ENCODE measurements at places on chromosomes 3 and 15.

- DNase-seq, result no peak
Observed at GRCh38 chr3:194632809-194633348, 340 bp downstream of the TMEM44 start.

DNA sequence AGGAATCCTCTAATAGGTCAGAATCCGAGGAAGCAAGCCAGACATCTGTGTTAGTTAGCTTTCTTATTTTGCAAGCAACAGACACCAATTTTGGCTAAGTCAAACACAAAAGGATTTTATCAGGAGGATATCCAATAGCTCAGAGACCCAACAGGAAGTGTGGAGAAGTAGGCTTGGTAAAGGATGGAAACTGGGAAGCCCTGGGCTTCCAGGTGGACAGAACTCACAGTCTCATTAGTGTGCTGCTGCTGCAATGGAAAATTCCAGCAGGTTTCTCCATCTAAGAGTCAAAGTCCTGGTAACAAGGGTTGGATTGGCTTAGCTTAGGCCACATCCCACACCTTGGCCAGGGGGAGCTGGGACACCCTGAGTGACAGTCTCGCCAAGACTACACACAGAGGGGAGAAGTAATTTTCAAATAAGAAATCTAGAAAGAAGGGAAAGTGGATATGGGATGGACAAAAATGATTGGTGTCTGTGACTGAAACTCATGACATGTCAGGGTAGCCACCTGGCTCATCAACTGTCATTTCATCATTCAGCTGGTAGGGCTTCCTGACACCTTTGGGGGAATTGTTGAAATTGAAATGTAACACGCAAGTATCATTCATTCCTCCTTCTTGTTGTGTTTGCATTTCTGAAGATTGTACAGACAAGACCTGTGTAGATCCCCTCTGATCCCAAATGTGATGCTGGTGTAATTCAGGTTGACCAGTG is 158.6 kb downstream of the THSD4 start:
- DNase-seq, result no peak

GRCh38 chr3:189157232-189158007 is 14.4 kb upstream of the TPRG1 start:
- DNase-seq, result no peak

GRCh38 chr15:100495861-100496260 is 32.9 kb downstream of the CERS3 start:
- no peak for DNase-seq

- DNase-seq, result no peak
Observed at GRCh38 chr15:78762985-78763795, 48.1 kb downstream of the ADAMTS7 start.

- no peak for DNase-seq
Observed at GRCh38 chr15:98690272-98690950, 42.1 kb downstream of the IGF1R start.

DNA sequence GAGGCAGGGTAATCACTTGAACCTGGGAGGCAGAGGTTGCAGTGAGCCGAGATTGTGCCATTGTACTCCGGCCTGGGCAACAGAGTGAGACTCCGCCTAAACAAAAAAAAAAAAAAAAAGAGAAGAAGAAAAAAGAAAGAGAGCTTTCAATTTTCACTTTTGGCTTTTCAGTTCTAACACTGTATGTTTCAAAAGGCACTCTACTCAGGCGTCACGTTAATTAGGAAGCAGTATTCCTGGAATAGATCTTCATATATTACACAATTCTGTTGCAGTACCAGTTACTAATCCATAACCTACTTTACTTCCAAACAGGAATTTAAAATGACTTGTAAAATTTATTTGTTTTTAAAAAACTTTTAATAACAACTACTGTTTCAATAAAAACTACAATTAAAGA is 131.7 kb upstream of the PLXND1 start:
- DNase-seq, result no peak

- no peak for DNase-seq
Observed at GRCh38 chr15:93823971-93824913, 407.1 kb upstream of the MCTP2 start.

DNA sequence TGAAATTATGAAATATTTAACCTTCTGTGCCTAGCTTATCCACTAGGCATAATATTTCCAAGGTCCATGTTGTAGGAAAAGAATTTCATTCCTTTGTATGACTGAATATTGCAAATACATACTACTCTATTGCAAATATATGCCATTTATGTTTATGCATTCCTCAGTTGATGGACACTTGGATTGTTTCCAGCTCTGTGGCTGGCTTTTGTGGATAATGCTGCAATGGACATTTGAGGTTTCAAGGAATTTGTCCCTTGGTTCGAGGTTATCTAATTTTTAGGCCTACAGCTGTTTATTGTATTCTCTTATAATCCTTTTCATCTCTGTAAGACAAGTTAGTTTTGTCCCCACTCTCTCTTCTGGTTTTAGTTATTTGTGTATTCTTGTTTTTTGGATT is 7.7 kb upstream of the AADACL2 start:
- DNase-seq, result no peak

DNA sequence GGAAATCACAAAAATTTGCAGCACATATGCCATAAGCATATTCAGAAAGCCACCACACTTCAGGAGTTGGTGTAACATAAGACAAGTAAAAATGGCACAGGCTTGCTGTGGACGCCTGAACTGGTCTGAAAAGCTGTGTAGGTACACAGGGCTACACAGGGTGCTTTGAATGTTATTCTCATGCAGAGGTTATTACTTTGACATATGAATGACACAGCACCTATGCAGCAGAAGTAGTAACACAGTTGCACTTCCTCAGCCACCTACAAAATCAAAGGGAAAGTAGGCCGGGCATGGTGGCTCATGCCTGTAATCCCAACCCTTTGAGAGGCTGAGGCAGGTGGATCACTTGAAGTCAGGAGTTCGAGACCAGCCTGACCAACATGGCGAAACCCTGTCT is 54.5 kb downstream of the OSBPL10 start:
- no peak for DNase-seq

- DNase-seq, result no peak
Observed at GRCh38 chr3:171731691-171732090, 78.6 kb downstream of the PLD1 start.

DNA sequence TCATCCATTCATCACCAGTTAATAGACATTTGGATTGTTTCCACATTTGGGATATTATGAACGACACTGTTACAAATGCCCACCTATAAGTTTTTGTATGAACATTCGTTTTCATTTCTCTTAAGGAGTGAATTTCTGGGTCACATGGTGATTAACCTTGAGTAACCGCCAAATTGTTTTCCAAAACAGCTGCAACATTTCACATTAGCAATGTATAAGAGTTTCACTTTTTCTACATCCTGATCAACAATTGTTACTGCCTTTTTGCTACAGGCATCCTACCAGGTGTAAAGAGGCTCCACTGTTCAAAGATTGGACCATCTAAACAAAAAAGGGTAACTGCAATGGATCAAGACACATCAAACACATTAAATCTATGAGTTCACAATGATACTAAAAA is 52.0 kb downstream of the CPEB1 start:
- DNase-seq, result no peak

DNA sequence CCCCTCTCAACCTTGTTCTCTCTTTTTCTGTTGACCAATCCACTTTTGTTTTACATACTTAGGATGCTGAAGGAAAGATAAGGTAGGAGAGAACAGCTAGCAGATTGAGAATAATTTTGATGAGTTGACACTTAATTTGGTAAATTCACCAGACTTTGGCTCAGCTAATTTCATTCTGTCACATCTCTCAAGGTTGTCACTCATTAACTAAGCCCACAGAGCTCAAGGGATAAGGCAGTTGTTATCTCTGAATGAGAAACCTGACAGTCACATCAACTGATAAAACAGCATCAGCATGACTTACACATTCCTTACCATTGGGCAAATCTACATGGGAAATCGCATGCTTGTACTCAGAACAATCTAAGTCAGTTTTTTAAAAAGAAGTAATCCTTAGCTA is 591.4 kb downstream of the NLGN1 start:
- no peak for DNase-seq

- no peak for DNase-seq
Observed at GRCh38 chr3:56980243-56980642, 80.2 kb upstream of the SPATA12 start.
